Sciatic nerve (tissue), 2 donors: ENCODE measurements at places on chromosomes 3 and 15. TPM values are rescaled to one million over a fixed set of nuclear protein-coding genes. Genes with fewer than 3 reads are reported as not detected.

FGF7 gene
- total RNA-seq = 239 TPM

UTS2B gene
- total RNA-seq = 0.89 TPM

- no peak for DNase-seq
These were observed 61.8 kb downstream of the ZBTB20 start for GRCh38 chr3:115085197-115085865.

- no peak for DNase-seq
These were observed 4.6 kb downstream of the FAM3D start for GRCh38 chr3:58661836-58662420.

- no peak for DNase-seq
These were observed 4.6 kb upstream of the TM4SF1 start for GRCh38 chr3:149382101-149382467.

DNA sequence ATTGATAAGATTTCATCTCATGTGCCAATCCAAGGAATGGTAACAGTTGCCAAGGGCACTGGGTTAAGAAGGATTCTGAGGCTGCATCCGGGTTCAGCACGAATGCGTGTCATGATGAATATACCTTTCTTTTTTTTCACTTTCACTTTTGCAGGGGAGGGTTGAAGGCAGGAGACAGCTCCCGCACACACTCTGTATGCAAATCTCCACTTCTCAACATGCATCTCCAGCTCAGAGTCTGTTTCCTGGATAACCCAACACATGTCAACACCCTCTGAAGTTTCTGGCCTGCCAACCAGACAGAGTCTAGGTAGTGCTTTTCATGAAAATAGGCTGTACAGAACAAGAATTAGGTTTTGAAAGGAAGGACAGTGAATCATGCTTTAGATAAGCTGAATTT, 21.6 kb downstream of the B4GALT4 start:
- no peak for DNase-seq
